ENCODE measurements at places on chromosomes 16 and 17. TPM values are rescaled to one million over a fixed set of nuclear protein-coding genes. Genes with fewer than 3 reads are reported as not detected.

The PROCA1 gene
- total RNA-seq: not detected

The PRAC1 gene
- total RNA-seq: not detected

The PIPOX gene
- 3.1 TPM for total RNA-seq

The ZNF624 gene
- total RNA-seq: 0.52 TPM

The TBC1D26 gene
- total RNA-seq: not detected

The MPV17L gene
- total RNA-seq: 14.5 TPM

The KLHL10 gene
- not detected for total RNA-seq

The EZH1 gene
- 19.1 TPM for total RNA-seq

The ADAP2 gene
- total RNA-seq: 14.8 TPM

The SGSM2 gene
- total RNA-seq: 32.7 TPM

The NPW gene
- not detected for total RNA-seq

The CHST4 gene
- total RNA-seq: 21.8 TPM

The HOXB6 gene
- 2.1 TPM for total RNA-seq

The BCAR1 gene
- total RNA-seq: 61.0 TPM

The IL34 gene
- 0.78 TPM for total RNA-seq

The HSF4 gene
- 76.8 TPM for total RNA-seq

The TNFRSF17 gene
- not detected for total RNA-seq

The SPNS2 gene
- 19.2 TPM for total RNA-seq

The MILR1 gene
- not detected for total RNA-seq

The C16orf54 gene
- total RNA-seq: 0.33 TPM

The GRAP gene
- total RNA-seq: 0.33 TPM

The MRPS7 gene
- total RNA-seq: 25.4 TPM

Measured in body of pancreas (tissue), 4 donors.